Activated naive CD8-positive, alpha-beta T cell treated with anti-CD3 and anti-CD28 coated beads, Interleukin-2, amount 50 U/mL, for 24 hours (primary cell): ENCODE measurements at places on chromosomes 1 and 21.

- no peak for DNase-seq
These were observed 39.4 kb upstream of the GRHL3 start for GRCh38 chr1:24279590-24280232.

DNA sequence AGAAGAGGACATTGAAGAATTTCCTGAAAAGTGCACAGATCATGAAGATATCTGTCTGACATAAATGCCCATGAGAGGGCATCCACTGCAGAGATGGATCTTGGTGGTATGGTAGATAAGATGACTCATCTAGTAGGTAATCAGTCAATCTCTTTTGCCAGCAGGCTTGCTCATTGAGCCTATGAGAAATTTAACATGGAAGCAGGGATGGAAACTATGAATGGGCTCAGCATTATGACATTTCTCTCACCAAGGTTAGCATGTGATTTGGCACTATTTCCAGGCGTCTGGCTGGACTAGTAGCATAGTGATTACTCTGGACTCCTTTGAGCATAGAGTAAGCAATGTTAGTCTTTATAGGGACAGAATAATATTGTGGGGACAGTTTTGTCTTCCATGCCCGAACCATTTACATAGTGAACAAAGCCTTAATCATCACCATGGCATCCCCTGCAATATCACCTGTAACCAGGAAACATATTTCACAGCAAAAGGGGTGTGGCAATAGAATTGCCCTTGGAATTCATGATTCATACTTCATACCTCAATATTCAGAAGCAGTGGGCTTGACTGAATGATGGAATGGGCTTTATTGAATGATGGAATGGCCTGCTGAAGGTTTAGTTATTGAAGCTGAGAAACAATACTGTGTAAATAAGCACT is 7.3 kb downstream of the OR2C3 start:
- DNase-seq: no peak

GRCh38 chr1:67261680-67262079 is 46.0 kb upstream of the IL12RB2 start:
- no peak for DNase-seq

DNA sequence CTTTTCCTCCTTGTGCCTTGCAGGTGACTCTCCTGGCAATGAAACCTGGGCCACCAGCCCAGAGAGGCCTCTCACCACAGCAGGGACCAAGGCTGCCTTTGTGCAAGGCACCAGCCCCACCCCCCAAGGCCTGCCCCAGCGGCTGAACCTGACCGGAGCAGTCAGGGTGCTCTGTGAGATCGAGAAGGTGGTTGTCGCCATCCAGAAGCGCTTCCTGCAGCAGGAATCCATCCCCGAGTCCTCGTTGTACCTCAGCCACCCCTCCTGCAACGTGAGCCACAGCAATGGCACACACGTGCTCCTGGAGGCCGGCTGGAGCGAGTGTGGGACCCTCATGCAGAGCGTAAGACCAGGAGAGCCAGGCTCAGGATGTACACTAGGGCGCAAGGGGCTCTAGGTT is 51.7 kb downstream of the UMODL1 start:
- DNase-seq: no peak

GRCh38 chr21:42937960-42938605 is 12.7 kb upstream of the ERVH48-1 start:
- no peak for DNase-seq

DNA sequence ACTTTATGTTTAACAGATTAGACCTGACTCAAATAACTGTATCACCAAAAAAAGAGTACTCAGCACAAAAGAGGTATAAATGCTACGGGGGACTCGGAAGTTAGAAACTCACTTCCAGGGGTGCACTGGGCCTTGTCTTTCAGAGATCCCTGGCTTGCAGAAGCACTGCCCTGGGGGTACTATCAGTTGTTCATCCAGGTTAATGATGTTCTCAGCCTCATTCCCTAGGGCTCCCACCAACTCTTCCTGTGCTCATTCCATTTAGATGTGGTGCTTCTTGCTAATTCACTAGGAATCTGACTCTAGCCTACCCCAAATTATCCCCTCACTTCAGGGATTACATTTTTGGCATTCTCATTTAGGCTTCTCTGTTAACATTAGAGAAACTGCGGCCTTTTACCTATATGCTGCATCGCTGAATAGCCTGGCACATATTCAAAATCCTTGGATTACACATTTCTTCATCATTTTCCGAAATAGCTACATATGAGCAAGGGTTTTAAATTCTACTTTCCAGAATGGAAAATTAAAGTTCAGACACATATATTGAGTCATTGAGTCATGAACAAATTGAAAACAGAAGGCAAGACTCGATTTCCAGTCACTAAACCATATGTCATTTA is 338.5 kb downstream of the KCTD3 start:
- DNase-seq: no peak

- no peak for DNase-seq
These were observed 675.3 kb downstream of the LTN1 start for GRCh38 chr21:28317177-28317950.

- no peak for DNase-seq
These were observed 3.7 kb downstream of the OLFM3 start for GRCh38 chr1:101992821-101993575.

GRCh38 chr1:99171184-99171813 is 93.0 kb upstream of the PLPPR4 start:
- no peak for DNase-seq

- no peak for DNase-seq
These were observed 101.9 kb upstream of the USP24 start for GRCh38 chr1:55316947-55317662.

DNA sequence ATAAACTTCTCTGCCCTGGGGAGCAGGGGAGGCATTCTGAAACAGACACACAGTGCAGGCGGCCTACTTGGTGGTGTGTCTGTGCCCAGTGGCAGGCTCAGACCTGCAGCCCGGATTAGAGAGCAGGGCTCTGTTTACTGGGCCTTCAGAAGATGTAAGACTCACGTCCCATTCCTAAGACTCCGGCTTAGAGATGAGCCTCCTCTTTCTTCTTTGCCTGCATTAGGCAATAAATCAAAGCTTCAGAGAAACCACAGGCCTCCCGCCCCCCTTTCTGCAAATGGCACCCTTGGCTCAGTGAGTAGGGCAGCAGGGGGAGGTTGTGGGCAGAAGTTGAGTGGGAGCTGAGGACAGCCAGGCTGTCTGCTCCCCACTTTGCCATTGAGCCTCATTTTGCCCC is 35.8 kb downstream of the LGR6 start:
- no peak for DNase-seq

DNA sequence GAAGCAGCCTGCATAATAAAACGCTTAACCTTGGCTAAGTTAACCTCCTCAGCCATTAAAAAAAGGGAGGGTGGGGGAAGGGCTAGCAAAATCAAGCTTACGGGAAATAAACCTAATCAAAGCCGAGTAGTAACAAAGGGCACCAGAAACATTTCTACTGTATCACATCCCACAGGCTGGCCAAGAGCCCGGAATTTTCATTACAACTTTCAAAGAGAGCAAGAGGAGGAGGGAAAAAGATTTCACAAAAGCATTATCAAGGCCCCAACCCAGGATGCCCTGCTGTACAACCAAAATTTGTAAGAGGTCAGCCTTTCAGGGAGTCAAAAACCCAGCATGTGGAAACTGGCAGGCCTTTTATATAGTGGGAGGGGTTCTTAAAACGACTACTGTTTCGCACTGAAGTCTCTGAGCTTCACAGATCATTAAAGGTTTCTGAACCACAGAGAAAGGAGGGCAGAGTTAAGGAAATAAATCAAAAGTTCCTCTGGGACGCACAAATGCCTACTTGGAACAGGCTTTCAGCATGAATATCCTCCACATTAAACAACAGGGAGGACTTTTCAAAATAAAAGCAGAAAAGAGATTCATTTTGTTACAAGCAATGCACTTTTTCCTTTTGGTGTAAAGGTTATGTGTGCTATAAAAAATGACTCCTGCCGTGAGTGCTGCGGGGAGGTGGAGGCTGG is 90.4 kb downstream of the SLC45A1 start:
- DNase-seq: no peak

GRCh38 chr1:25629836-25630235 is 13.2 kb downstream of the MAN1C1 start:
- no peak for DNase-seq

DNA sequence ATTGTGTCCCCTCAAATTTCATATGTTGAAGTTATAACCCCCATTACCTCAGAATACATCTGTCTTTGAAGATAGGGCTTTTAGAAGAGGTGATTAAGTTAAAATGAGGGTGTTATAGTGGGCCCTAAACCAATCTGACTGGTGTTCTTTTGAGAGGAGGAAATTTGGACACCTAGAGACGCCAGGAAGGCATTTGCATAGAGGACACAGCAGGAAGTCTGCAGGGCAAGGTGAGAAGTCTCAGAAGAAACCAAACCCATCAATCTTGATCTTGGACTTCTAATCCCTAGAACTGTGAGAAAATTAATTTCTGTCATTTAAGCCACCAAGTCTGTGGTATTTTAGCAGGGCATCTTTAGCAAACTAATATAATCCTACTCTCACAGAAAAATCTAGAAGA is 13.0 kb downstream of the GOLPH3L start:
- no peak for DNase-seq

DNA sequence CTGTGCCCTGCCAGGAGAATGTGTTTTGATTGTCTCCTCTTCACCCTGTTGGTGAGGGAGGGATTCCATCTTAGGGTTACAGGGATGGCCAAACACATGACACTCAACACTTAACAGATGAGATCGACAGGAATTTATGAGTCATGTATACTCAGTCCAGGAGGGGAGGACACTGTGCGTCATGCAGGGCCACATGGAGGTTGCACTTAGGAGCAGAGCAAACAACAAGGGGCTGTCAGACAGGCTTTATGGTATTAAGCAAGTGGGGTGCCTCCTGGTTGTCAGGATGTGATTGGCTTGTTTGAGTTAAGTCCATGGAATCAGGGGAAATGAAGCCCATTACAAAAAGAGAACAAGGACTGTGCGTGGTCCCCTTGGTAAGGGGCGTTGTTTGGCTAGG is 26.9 kb downstream of the EDARADD start:
- DNase-seq: peak; percentile 11

DNA sequence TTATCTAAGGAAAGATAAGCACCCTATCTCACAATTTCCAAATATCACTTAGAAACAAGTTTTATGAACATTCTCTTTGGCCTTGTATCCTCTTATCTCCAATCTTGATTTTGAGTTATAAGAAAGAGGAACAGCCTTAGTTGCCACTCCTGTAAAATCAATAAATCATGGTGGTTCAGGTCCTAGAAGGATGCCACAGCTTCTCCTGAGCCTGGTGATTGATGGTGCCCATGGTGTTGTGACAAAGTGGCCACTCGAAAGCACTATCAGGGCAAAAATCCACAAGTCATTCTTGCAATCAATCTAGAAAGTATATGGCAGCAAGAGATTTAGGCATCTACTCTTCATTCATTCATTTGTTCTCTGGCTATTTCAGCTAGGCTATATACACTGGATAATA is 27.8 kb downstream of the GBP6 start:
- no peak for DNase-seq

- DNase-seq: no peak
These were observed 611.1 kb downstream of the BRINP3 start for GRCh38 chr1:189866606-189867005.

GRCh38 chr1:93043057-93043557 is 36.0 kb upstream of the MTF2 start:
- DNase-seq: no peak

GRCh38 chr1:51734896-51735745 is 118.2 kb downstream of the OSBPL9 start:
- DNase-seq: no peak

DNA sequence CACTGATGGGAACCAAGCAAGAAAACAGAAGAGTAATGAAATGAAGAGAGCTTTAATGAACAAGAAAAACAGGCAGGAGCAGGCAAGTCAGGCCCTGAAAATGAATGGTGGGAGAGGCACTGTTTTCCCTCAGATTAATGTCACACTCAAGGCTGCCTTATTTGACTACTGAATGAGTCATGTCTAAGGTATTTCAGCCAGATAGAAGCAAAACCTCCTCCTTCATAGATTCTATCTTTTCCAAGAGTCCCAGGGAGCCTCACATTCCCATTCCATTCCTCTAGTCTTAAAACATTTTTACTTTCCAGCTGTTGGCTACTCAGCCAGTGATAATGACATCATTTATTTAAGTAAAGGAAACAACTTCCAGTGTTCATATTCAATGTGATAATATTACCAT is 228.4 kb upstream of the NRIP1 start:
- DNase-seq: no peak

GRCh38 chr1:86035101-86035500 is 121.5 kb downstream of the COL24A1 start:
- DNase-seq: no peak

DNA sequence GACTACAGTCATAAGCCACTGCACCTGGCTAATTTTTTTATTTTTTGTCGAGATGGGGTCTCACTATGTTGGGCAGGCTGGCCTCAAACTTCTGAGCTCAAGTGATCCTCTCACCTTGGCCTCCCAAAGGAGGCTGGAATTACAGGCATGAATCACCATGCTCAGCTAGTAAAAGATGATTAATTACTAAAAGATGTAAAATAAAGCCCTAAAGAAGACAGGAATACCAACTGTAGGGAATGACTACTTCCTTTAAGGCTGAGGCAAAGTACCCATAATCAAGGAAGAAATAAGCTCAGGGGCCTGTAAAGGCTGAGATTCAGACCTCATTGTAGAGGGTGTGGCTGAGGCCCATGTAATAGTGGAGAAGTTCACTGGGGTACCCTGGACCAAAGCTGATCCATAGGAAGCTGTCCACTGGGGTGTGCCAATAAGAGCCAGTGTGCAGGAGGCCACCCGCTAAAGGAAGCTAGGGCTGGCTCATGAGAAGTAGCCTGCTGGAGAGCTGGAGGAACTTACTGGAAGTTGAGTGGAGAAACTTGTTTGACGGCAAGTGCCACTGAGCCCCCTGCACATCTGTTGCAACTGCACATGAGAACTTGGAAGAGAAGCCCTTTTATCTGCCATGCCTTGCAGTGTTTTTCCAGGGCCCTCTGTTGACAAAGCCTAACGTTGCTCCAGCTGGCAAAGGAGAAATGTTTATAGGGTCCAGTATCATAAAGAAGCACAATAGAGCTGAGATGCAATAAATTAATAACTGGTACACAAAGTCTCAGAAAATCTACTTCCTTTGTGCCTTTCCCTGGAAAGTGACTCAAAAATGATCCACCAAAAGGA is 17.8 kb upstream of the SERTAD4 start:
- no peak for DNase-seq
